ENCODE measurements at places on chromosomes 3 and 15.

GRCh38 chr15:66220601-66221000, 32.9 kb downstream of the MEGF11 start:
- no peak for DNase-seq

- no peak for DNase-seq
Observed at GRCh38 chr15:68638953-68639515, 60.2 kb downstream of the CORO2B start.

- DNase-seq = no peak
Observed at GRCh38 chr15:58282060-58282708, 144.0 kb downstream of the AQP9 start.

DNA sequence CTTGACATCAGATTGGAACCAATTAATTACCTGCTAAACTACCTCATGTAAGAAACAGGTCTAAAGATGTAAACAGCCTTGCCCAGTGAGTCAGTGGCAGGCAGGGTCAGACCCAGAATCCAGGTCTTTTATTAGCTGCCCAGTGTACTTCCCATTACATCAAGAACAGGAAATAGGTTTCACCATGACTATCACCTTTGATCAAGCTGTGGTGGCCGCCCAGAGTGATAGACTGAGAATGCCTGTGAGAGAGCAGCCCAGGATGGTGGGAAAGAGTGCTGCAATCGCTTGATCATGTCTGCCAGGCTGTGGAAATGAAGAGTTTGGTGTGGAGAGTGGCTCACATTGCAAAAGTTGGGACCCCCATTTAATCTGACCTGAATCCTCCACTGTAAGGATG, 61.3 kb upstream of the PIAS1 start:
- DNase-seq = no peak

GRCh38 chr3:72839057-72839456, 9.2 kb downstream of the SHQ1 start:
- no peak for DNase-seq

DNA sequence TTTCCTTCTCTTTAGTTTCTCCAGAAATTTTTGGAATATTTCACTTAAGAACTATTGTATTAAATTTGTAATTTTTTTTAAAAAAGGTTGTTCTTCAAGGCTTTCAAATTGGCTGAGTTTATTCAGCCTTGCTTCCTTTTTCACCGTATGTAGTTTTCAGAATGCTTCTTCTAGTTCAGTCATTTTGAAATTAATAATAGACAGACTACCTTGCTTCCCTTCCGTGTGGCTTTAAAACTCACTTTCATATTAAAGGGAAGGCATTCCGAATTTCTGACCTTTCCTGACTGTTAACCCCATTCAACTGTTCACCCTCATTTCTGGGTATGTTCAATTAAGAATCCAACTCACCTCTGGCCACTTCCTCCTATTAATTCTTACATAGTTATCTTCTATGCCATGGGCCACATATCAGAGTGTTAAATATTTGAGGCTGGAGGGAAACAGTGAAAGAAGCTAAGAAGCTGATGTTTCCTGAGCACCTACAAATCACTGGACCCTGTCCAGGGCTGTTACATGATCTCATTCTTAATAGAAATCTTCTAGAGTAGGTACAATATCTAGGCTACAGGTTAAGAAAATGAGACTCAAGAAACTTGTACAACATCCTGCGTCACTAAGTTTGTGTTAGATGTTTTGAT, 237.5 kb downstream of the P3H2 start:
- no peak for DNase-seq

GRCh38 chr3:157588386-157589060, 85.3 kb upstream of the VEPH1 start:
- DNase-seq = no peak

GRCh38 chr3:111311709-111312235, 230.2 kb upstream of the CD96 start:
- no peak for DNase-seq

GRCh38 chr3:50503504-50504342, at the start of gene CACNA2D2:
TSS of gene CACNA2D2 (minus strand) at chr3:50503634. CDS start at chr3:50503423, 211 bp downstream.
- peak; percentile 32 for DNase-seq

GRCh38 chr15:37789881-37790280, 144.6 kb upstream of the TMCO5A start:
- DNase-seq = no peak
